ENCODE measurements at places on chromosomes 1 and 21.

DNA sequence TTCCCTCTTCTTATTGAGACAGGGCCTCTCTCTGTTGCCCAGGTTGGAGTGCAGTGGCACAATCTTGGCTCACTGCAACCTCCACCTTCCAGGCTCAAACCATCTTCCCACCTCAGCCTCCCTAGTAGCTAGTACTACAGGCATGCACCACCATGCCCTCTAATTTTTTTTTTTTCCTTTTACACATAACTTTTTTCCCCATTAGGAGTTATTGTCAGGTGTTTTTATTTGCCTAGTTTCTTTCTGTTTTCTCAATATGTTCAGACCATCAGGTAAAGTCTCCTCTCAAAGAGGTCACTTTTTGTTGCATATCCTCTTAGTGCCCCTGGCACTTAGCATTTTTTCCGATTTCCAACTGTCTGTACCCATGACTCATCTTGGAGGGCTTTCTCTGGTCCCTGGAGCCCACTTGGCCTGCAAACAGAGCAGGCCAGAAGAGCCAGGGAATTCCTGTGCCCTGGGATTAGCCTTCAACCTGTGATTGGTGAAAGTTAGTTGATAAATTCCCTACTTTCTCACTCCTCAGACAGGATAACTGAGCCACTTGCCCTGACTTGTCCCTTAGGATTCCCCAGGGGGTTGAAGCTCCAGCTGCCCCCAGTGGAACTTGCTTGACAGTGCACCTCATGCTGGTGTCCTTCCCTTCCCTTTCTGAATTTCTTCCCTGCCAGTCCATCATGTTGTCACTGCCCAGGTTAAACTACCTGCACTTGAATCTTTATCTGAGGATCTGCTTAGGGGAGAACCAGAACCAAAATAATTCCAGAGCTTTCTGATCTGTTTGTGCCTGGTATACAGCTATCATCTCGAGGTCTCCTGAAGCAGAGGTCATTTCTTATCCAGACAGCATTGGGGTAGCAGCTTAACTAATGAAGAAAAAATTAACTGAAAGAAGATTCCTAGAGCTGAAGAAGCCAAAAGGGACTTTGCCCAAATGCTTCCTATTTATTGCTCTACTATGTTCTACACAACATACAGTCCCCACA is 2.4 kb downstream of the NTPCR start:
- peak; percentile 66 for DNase-seq

DNA sequence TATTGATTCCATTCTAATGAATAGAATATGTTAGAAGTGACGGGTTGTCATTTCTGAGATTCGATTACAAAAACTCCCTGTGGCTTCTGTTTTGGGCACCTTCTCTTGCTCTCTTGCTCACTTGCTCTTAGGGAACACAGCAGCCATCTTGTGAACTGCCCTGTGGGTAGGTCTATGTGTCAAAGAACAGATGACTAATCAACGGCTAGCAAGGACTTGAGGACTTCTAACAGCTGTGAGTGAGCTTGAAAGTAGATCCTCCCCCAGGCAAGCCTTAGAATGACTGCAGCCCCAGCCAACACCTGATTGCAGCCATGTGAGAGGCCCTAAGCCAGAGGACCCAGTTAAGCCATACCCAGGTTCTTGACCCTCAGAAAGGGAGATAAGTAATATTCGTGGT is 49.3 kb downstream of the AZIN2 start:
- peak; percentile 72 for DNase-seq

GRCh38 chr1:228998179-228998578 is 262.9 kb downstream of the RHOU start:
- no peak for DNase-seq

DNA sequence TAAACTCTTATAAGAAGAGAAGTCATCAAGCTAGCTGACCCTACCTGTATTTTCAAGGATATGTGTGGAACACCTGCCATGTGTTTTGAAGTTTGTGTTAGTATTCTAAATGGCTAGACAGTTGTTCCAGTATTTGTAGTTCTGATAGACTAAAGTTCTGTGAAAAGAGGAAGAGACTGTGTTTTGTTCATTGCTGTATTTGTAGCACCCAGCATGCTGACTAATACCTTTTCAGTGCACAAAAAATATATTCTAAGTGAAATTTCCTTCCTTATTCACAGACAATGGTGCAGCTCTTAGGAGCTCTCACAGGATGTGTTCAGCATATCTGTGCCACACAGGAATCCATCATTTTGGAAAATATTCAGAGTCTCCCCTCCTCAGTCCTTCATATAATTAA is 8.2 kb upstream of the METTL18 start:
- no peak for DNase-seq

DNA sequence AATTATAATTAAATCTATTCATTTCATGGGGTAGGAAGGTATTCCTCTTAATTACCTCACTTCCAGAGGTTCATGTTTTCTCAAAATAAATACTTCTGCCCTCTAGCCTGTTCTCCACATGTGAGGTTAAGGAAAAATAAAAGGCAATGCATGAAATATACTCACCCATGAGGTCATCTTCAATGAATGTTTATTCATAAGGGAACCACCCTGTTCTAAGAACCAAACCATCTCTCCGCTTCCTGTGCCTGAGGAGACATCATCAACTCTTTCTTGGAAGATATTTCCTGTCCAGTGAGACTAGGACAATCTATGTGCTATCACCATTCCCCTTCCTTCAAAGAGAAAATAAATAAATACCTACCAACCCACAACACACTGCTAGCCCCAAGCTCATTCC is 513.7 kb upstream of the PLXNA2 start:
- peak; percentile 60 for DNase-seq

DNA sequence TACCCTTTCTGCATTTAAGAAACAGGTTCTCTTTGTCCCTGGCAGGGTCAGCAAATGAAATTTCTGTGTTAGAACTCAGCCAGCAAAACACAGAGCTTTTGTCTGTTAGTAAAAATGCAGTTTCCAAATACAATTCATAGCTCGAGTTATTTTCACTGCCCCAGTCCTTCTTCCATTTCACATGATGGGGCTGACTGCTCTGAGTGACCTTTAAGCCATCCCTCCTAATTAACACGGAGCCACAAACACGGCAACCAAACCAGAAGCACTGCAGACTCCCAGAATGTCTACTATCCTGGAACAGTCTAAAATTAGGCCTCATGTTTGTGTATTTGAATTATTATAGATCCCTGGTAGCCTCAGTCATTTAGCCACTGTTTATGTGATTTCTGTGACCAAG is 99.1 kb upstream of the RGS4 start:
- DNase-seq = no peak

DNA sequence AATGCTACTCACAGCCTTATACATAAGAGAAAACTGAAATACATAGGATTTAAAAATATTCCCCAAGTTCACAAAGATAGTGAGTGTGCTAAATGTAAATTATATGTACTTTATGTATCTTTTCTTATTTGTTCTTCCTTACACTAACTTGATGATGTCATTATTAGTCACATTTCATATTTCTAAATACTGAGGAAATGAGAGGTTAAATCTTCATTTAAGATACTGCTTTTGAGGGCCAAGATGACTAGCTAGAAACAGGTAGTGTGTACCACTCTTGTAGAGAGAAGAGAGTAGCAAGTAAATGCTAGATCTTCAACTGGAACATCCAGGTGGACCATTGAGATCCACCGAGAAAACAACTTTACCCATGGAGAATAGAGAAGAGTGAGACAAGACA is 29.8 kb downstream of the PYHIN1 start:
- no peak for DNase-seq

DNA sequence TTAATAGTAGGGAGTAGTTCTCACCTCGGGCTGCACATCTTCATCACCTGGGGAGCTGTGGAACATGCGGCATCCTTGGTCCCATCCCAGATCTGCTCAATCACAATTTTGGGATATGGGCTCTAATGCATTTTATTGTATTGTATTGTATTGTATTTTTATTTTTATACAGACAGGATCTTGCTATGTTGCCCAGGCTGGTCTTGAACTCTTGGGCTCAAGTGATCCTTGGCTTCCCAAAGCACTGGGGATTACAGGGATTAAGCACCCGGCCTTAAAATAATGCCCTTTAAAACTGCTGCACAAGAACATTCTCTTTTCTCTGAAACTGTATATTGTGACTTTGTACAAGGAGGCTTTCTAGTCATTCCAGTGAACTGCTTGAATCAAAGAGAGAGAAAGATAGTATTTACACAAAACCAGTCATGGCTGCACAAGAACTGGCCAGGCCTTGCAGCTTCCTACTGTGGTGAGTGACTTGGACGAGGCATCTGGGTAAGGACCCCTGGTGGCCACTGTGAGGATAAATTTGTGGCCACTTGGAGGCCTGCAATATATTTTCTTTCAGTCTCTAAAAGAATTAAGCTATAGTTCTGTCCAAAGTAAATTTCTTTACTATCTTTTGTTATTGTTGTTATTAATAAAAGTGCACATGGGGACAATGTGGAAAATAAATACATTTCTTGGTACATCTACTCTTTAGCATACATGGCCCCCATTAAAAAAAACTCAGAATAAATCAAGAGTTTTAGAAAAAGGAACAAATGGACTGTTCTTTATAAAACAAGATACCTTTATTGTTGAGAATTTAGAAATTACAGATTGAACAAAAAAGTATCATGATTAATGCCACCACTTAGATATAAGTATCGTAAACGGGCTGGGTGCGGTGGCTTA is 48.0 kb downstream of the TBCE start:
- peak; percentile 57 for DNase-seq

Measured in HT1080 (cell line).